ENCODE measurements at places on chromosomes 2 and 18.

- DNase-seq, result no peak
Observed at GRCh38 chr18:3840766-3841165, 390.8 kb downstream of the TGIF1 start.

DNA sequence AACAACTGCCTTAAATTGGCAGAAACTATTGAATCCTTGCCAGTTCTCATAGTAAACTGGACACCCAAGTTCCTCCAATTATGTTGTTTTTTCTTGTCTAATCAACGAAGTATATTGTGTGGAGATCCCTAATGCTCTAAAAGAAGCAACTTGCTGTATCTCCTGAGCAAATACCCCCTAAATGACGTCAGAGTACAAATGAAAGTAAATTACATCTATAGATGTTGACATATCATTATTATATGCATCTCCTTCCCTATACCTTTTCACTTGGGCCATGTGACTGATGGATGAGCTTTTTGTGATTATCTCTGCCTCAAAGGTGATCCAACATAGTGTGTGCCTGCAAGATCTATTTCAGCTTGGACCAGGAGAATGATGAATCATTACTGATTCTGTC is 159.4 kb downstream of the CCDC148 start:
- DNase-seq, result no peak

- no peak for DNase-seq
Observed at GRCh38 chr2:41197781-41198180, 745.9 kb upstream of the SLC8A1 start.

DNA sequence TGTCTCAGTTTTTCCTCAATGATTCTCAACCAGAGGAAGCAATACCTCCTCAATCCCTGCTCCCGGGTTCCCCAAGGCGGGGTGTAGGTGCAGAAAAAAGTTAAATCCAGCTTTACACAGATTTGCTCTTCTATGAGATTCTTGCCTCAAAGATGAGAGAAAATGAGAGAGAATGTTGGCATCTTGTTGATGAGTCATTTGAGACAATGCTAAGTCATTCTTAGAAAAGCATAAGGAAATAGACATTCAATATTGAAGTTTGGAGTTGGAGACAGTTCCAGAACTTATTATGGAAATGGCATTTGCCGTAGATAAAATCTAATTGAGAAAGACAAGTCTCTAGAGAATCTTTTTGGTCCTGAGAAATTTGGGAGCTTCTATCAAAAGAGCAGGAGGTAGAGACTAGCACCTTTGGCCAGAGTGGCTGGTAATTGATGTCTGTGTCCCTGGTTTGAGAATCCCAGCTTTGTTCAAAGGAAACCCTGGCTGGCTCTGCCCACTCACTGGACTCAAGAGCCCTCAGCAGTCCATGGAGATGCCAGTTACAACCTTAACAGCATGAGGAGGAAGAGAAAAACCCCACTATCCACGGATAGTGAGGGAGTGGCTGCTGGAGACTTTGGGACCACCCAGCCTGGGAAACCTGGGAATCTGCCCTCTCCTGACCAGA is 181.2 kb downstream of the FAM124B start:
- DNase-seq, result no peak

DNA sequence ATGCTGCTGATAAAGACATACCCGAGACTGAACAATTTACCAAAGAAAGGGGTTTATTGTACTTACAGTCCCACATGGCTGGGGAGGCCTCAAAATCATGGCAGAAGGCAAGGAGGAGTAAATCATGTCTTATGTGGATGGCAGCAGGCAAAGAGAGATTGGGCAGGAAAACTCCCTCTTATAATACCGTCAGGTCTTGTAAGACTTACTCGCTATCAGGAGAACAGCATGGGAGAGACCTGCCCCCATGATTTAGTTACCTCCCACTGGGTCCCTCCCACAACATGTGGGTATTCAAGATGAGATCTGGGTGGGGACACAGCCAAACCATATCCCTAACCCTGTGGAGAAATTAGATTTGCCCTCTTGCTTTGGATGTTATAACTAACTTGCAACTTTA is 1068.0 kb upstream of the ZEB2 start:
- DNase-seq, result no peak

- no peak for DNase-seq
Observed at GRCh38 chr2:105597011-105597805, 147.5 kb upstream of the NCK2 start.

DNA sequence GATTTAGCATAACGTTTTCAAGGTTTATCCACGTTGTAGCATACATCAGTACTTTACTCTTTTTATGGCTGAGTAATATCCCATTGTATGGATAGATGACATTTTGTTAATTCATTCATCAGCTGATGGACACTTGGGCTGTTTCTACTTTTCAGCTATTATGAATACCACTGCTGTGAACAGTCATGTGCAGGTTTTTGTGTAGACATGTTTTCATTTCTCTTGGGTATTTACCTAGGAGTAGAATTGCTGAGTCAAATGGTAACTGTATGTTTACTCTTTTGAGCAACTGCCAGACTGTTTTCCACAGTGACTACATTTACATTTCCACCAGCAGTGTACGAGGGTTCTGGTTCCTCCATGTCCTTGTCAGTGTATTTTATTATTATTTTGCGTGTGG is 33.9 kb downstream of the COX7A2L start:
- no peak for DNase-seq

- DNase-seq, result no peak
Observed at GRCh38 chr2:69489793-69490192, 52.6 kb upstream of the NFU1 start.

DNA sequence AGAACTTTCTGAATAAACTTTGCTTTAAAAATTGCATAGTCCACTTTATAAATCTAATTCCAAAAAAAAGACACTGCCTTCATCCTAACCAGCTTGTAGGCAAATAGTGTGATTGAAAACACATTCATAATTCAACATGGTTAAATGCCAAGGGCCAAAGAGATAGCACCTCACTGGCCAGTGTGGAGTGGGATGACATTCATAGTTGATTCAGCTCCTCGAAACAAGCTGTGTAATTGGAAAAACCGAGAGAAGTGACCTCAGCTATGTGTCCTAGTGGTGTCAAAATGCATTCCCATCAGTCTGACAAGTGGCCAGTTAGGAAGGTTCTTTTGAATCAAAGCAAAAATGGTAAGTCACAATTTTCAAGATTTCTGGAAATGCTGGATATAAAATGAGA is 1068.5 kb upstream of the CELF4 start:
- no peak for DNase-seq
